ENCODE measurements at places on chromosomes 7 and 10.

GRCh38 chr10:115093286-115093775 is at the start of gene ATRNL1:
Gene ATRNL1 (plus strand): TSS chr10:115093365. CDS start chr10:115093751, 386 bp downstream.
- no peak for DNase-seq

DNA sequence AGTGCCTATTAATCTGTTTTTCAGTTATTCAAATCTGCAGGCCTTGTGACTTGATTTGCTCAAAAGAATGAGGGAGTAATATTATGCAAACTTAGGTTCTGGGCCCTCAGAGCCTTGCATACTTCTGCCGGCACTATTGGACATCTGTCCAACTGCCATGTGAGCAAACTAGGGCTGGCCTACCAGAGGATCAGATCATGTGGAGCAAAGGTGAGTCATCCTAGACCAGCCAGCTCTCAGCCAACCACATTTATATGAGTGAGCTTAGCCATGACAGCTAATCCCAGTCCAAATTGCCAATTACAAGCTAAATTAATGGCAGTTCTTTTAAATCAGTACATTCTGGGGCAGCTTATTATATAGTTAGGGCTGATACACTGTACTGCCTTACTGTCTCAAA is 69.6 kb downstream of the SDHAF3 start:
- no peak for DNase-seq

- DNase-seq: no peak
These were observed 63.7 kb upstream of the PPIF start for GRCh38 chr10:79283616-79284015.

DNA sequence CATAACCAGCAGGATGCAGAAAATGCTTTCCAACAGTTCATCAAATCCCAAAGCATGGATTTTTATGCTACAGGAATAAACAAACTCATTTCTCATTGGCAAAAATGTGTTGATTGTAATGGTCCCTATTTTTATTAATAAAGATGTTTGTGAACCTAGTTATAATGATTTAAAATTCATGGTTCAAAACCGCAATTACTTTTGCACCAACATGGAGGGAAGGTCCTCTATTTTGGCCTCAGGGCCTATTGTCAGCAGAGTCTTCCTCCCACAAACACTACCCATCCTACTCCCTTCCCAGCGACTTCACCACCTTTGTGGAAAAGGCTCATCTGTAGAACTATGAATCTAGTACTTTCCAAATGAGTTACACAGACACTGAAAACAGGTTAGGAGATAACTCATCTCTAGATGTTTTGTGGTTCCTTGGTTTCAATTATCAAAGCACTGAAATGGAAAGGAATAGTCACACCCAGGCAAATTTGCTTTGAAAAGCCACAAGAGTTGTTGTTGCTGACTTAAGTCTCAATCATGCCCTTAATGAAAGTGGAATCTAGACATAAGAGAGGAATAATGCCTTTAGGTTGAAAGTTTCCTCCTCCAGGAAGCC is 59.4 kb upstream of the FRMD4A start:
- DNase-seq: no peak

DNA sequence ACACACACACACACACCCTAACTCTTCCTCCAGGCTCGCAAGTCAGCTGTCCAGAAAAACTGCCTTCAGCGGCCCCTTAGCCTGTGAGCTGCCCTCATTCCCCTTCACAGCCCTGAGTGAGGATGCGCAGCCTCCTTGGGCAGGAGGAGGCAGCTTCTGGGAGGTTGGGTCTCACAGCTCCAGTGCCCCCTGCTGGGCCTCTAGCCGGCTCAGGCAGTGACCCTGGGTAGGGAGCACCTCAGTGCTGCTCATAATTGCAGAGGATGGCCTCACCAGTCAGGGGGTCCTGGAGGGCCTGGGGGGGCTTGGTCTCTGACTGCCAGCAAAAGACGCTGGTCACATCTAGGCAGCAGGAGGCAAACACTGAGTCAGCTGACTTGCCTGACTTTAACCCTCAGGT is 43.7 kb downstream of the ZNF273 start:
- DNase-seq: no peak

DNA sequence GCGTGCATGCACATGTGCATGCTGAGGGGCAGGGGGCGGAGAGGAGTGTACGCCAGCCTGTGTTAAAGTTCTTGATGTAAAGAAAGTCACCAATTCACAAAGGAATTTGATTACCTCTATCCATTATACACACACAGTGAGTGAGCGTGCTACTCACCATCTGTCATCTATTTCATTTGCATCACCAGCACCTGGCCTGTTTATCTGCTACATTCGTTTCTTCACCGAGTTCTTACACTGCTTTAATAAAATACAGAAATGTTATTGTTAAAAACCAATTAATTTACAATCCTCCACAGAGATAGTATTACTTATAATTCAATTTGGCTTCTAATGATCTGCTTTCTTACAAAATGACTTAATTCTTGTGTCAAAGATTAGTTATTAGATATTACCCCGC is 32.6 kb downstream of the NEUROD6 start:
- peak; percentile 95 for DNase-seq

DNA sequence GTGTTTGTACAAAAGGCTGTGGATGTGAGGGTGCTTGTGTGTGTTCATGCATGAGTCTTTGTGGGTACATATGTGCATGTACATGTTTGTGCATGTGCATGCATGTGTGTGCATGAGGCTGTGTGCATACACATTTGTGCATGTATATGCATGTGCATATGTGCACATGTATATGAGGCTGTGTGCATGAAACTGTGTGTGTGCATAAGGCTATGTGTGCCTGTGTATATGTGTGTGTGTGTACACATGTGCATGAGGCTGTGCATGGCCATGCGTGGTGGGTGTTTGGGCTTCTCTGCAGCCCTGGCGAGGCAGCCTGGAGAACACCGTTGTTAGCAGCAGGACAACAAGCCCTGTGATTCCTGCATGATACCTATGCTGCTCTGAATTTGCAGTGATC is 207.7 kb upstream of the ADCY1 start:
- no peak for DNase-seq

DNA sequence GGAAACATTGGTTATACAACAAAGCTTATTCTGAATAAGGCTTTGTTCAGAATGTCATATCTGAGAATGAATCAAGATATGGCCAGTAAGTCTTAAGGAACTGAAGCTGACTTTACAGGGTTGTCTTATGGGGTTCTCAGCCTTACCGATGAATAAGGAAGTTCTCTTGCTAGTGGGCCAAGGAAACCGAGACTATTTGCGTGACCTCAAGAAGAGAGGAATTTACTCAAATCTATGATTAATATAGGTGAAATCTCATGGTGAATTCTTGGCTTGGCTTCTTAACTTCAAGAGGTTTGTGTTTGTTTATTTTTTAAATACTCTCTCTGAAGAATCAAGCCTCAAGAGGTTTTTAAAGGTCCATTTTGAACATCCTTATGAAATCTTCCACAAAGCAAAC is 4.7 kb upstream of the MRLN start:
- DNase-seq: no peak

- DNase-seq: no peak
These were observed 56.5 kb downstream of the LYZL1 start for GRCh38 chr10:29345144-29345909.

GRCh38 chr7:25758559-25758958 is 393.4 kb upstream of the NFE2L3 start:
- peak; percentile 55 for DNase-seq

- no peak for DNase-seq
These were observed 30.8 kb downstream of the ZNF438 start for GRCh38 chr10:31000867-31001266.

Measured in DMS 273 treated with DMSO at 0.1 percent for 48 hours (cell line).